ENCODE measurements at places on chromosomes 6 and 20.

DNA sequence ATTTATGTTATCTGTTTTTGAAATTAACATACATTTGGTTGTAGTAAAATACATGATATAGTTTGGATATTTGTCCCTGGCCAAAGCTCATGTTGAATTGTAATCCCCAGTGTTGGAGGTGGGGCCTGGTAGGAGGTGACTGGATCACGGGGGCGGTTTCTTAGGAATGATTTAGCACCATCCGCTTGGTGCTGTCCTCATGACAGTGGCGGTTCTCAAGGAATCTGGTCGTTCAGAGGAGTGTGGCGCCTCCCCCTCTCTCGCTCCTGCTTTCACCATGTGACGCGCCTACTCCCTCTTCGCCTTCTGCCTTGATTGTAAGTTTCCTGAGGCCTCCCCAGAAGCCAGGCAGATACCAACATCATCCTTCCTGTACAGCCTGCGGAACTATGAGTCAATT lies 29.0 kb downstream of the CTCFL start:
- DNase-seq, result no peak

DNA sequence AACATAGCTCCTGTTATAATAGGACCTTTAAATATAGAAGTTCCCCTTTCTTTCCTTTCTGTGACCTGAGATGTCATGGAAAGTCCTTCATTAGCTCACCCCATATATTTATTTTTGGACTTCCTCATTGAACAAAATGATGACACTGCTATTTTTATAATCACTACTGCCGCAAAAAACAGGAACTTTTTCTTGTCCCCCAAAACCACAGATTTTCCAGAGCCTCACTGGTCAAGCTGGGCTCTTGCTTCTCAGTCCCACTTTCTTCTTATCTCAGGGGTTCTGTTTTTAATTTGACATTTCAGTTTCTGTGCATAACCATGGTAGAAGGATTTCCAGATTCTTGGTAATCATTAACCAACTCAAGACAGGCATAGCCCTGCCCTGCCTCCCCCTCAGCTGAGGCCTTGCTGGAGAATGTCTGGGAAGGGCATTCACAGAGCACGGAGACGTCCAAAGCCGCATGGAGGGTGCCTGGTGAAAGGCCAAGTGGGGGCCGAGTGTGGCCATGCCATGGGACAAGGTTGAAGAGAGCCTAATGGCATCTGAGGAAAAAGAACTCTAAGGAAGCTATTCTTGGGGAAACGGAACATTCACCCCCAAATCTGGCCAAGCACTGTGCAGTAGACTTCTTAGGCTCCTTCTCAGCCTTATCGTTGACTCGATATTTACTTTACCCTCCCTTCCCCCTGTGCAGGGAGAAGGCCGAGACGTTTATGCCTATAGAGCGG lies 73.7 kb downstream of the EDN1 start:
- no peak for DNase-seq

DNA sequence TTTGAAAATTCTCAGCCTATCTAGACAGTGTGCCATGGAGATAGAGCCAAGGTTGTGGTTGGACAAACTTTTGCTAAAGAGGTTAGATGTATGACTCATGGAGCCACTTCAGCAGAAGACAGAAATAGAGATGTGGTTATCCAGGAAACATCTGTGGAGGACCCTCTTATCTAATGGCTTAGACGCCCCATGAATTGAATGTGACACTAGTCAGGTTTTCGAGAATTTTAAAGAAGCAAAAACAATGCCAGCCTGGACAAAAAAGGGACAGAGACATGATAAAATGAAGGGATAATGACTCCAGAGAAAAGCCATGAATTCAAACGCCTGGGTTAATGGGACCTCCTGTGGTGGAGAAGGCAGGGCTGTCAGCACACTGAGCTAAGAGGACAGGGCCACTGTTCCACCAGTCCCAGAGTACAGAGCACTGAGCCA lies 280.5 kb downstream of the CLVS2 start:
- DNase-seq, result no peak

DNA sequence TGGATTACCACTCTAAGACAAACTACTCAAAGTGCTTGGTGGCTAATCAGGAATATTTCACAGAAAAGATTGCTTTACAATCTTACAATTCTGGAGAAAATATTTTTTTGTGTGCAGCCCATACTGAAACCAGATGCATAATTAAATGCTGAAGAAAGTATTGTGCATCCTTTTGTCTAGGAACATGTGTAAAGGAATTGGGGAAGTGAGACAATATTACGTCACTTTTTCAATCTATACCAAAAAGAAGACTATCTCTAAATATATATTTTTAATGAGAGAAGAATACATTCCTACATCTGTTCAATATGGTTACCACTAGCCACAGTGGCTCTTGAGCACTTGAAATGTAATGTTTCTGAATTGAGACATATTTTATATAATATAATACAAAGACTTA lies 992.5 kb upstream of the ADGRB3 start:
- no peak for DNase-seq

GRCh38 chr6:136783495-136784270 lies 8.6 kb downstream of the MAP3K5 start:
- no peak for DNase-seq

- DNase-seq, result no peak
Observed at GRCh38 chr6:35084041-35084491, 57.1 kb downstream of the TCP11 start.

DNA sequence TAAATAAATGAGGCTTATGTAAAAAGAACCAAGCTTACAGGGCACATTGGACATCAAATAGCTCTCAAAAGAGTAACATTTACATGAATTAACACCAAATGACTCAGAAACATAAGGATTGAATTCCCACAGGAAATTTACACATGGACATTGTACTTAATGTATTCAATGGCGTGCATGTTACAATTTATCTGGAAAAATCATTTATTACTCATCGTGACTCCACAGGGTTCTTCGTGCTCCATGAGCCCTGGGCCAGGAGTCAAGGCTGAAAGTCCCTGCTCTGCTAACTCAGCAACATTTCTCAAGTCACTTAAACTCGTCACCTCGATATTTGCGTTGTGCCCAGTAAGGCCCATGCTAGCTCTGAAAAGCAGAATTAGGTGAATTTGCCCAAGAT lies 158.5 kb downstream of the PHACTR1 start:
- no peak for DNase-seq

- DNase-seq, result no peak
Observed at GRCh38 chr20:30611239-30611984, 646.1 kb upstream of the DEFB115 start.

DNA sequence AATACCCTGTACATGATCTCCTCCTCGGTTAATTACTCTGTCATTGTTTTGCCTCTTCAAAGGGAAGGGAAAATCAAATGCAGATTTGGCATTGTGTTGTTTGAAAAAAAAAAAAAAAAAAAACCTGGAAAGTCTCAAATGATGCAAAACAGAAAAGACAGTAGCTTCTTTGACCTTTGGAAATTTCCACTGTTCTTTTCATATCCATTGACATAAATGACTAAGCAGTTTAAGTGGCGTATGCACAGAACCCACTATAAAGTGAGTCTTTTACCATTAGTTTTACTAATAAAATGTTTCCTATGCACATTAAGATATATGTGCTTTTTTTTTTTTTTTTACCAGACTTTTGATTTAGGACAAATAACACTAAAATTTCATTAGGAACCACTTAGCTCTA lies 704.3 kb downstream of the TFAP2A start:
- no peak for DNase-seq

DNA sequence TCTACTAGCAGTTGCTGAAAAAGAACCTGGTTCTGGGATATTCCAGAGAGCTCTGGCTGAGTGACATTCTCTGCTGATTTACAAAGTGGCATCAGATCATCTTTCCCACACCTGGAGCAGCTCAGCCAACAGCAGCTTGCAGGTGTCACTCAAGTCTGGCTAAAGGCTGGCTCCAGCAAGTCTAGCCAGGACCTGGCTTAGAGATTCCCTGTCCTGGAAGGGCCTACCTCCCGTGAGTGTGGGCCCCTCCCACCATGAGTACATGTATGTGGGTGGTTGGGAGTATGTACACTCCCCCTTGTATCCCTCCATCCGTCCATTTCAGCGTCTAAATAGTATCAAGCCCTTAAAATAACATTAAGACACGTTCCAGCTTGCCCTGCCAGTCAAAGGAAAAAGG lies 539.3 kb upstream of the ID4 start:
- no peak for DNase-seq

DNA sequence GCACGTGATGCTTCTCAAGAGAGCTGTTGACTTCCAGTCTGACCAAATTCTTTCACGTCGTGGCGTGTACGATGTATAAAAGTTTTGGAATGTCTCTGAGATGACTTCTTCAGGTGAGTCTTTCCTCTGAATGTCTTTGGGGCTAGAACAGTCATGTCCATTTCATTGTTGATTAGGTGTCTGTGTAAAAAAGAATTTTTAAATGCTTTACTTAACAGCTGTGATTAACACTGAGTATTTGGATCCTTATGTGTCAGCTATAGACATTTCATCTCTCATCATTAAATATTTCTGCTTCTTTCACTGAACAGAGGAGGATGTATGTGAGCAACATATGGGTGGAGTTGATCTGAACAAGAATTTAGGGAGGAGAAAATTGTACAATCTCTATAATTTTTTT lies 29.3 kb upstream of the KIF13A start:
- DNase-seq, result no peak

DNA sequence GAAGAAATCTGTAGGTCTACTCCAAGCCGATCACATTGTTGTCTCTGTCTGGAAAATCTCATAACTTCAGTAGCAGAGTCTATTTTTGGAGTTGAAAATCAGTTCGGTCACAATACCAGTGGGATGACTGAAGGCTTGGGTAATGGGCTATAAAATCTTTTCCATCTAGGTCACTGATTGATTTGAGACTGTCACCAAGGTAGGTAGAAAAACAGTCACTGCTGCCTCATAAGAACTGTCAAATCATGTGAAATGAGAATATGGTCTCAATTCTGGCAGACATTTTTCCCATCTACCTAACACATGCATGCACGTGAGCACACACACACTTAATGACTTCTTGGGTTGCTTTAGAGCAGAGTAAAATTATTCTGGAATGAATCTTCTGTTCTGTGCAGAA lies 1162.8 kb upstream of the CITED2 start:
- DNase-seq, result no peak

DNA sequence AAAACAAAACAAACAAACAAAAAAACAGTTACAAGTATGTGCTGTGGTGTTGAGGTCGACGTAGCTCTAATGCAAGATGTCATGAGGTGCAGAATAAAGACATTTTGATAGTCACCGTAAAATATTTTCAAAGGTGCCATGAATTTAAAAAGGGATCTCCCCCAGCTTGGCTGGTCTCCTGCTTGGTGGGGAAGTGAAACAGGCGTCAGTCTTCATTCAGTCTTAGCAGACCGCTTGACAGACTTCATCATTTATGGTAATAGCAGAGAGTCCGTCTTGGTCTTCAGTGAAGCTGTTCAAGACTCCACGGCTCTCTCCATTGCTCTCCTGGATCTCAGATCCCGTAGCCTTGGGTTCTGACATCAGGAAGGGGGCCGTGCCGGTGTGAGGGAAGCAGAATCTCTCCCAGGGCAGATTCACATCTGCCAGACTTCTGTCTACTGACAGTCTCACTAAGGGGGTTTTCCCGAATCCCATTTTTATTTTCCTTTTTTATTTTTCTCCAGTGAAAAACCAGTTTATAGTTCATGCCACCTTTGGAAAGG lies 1.6 kb downstream of the SLC24A3 start:
- no peak for DNase-seq

GRCh38 chr6:79810185-79810705 lies 137.1 kb downstream of the ELOVL4 start:
- no peak for DNase-seq

GRCh38 chr20:19909725-19910124 lies 107.4 kb upstream of the NAA20 start:
- no peak for DNase-seq

GRCh38 chr6:5521322-5521721 lies 260.0 kb downstream of the FARS2 start:
- DNase-seq, result no peak

- DNase-seq, result no peak
Observed at GRCh38 chr6:16634855-16635254, 126.4 kb downstream of the ATXN1 start.

GRCh38 chr6:49713346-49713745 lies at the start of gene CRISP2:
Gene CRISP2, minus strand, starts transcription at chr6:49713543. Its CDS starts 4,347 bp downstream, at chr6:49709196.
- no peak for DNase-seq

GRCh38 chr6:159830501-159831372 lies 30.7 kb downstream of the PNLDC1 start:
- no peak for DNase-seq

- DNase-seq, result no peak
Observed at GRCh38 chr6:144155529-144155928, 5.2 kb downstream of the STX11 start.

GRCh38 chr6:87873556-87873955 lies 171.5 kb upstream of the AKIRIN2 start:
- no peak for DNase-seq

GRCh38 chr20:10313215-10313614 lies 94.6 kb downstream of the SNAP25 start:
- no peak for DNase-seq

DNA sequence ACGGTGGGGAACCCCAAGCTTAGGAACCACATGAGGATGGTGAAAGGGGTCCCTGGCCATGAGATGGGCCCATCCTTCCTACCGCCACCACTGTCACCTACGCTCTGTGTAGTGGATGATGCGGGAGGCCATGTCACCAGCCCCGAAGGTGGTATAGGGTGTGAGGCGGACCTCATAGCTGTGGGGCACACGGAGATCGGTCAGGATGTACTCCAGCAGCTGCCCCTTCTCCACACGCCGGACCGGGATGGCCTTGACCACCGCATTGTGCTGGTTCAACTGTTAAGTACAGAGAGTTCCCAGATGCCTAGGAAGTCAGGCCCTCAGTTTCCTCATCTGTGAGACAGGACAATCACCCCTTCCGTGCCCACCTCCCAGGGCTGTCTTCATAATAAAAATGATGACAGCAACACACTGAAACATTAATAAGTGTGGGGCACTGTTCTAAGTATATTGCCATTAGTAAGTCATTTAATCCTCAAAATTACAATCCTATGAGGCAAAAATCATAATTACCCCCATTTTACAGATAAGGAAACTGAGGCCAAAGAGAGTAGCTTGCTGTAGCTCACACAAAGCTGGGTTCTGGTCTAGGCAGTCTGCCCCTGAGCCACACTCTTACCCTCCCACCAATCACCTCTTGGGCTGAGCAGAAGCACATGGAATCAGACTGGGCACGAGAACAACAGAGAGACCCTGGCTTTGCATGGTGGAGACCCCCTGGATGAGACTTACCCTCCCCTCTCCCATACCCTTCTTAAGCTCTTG lies 51.4 kb downstream of the MDGA1 start:
- no peak for DNase-seq

GRCh38 chr20:50034567-50035180 lies 51.9 kb downstream of the SNAI1 start:
- DNase-seq, result no peak

All from activated naive CD4-positive, alpha-beta T cell treated with Interleukin-2 at 50 U/mL for 16 hours (primary cell).